ENCODE measurements at places on chromosomes 13 and 19. TPM values are rescaled to one million over a fixed set of nuclear protein-coding genes. Genes with fewer than 3 reads are reported as not detected.

- H3K36me3 ChIP-seq = no peaks in the 10 kb centered on the region
- H3K4me1 ChIP-seq = no peaks in the 10 kb centered on the region
- H3K27me3 ChIP-seq = peaks cover 12% of the 10 kb centered on the region
- DNase-seq = no peak
- no peak overlapping the region for H3K27ac ChIP-seq
These were observed 10.0 kb upstream of the CACNG6 start for GRCh38 chr19:53981376-53981951.

- H3K27me3 ChIP-seq = no peaks in the 10 kb centered on the region
- H3K36me3 ChIP-seq = no peaks in the 10 kb centered on the region
- no peak overlapping the region for H3K4me3 ChIP-seq
These were observed 4.3 kb upstream of the RNASEH2B start for GRCh38 chr13:50905256-50905655.

DNA sequence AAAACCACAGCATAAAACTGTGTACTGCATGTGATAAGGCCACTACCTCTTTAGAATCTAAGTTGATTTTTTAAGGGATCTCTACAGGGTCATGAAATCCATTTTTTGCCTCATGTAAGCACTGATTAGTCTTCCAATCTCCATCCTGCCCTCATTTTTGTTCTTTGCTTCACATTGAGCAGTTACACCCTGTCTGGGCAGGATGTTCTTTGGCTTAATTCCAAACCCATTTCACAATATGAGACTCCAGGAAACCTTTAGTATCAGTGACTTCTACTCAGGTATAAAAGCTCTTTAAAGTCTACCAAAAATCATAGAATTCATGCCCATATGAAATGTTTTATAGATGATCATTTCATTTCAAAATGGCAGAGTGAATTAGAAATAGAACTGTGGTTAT lies 592.6 kb downstream of the TBC1D4 start:
- H3K27ac ChIP-seq = no peak overlapping the region
- no peaks in the 10 kb centered on the region for H3K4me1 ChIP-seq
- H3K27me3 ChIP-seq = no peaks in the 10 kb centered on the region
- no peaks in the 10 kb centered on the region for H3K36me3 ChIP-seq
- no peak overlapping the region for H3K4me3 ChIP-seq

DNA sequence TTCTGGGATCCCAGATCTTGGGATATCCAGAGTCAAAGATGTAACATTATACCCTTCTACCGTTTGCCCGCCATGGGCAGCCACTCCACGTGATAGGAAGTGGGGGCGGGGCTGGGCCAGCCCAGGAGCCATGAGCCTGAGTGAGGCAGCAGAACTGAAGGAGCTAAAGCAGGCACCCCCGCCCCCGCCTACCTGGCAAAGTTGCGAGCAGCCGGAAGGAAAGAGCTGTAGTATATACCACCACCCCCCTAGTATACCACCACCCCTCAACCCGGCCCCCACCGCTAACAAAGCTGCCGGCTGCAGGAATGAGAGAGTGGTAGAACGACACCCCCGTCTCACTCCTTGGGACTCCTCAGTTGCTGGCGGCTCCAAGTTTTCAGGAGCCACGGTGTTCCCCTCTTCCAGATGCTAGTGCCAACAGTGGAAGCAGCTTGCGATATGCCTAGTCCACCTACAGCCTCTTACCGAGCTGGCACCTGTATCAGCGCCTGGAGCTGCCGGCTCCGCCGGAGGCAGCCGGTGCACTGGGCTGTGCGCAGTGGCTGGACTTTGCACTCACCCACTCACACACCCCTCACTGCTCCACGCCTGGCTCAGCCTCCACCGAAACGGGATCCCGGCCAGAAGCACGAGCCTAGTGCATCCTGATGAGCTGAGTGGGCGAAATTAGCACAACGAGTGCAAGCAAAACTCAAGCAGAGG lies 230.7 kb upstream of the PRR20A start:
- H3K27me3 ChIP-seq = no peaks in the 10 kb centered on the region
- no peak overlapping the region for H3K4me3 ChIP-seq
- no peaks in the 10 kb centered on the region for H3K36me3 ChIP-seq
- H3K4me1 ChIP-seq = no peaks in the 10 kb centered on the region
- no peak overlapping the region for H3K27ac ChIP-seq

The GIPR gene
- polyA plus RNA-seq = 0.25 TPM

The CNMD gene
- polyA plus RNA-seq = not detected

The RGL3 gene
- polyA plus RNA-seq = 0.90 TPM

- H3K36me3 ChIP-seq = peaks cover 33% of the 10 kb centered on the region
- no peaks in the 10 kb centered on the region for H3K27me3 ChIP-seq
- DNase-seq = peak; percentile 31
These were observed 3.4 kb upstream of the RPS11 start for GRCh38 chr19:49492573-49493405.

DNA sequence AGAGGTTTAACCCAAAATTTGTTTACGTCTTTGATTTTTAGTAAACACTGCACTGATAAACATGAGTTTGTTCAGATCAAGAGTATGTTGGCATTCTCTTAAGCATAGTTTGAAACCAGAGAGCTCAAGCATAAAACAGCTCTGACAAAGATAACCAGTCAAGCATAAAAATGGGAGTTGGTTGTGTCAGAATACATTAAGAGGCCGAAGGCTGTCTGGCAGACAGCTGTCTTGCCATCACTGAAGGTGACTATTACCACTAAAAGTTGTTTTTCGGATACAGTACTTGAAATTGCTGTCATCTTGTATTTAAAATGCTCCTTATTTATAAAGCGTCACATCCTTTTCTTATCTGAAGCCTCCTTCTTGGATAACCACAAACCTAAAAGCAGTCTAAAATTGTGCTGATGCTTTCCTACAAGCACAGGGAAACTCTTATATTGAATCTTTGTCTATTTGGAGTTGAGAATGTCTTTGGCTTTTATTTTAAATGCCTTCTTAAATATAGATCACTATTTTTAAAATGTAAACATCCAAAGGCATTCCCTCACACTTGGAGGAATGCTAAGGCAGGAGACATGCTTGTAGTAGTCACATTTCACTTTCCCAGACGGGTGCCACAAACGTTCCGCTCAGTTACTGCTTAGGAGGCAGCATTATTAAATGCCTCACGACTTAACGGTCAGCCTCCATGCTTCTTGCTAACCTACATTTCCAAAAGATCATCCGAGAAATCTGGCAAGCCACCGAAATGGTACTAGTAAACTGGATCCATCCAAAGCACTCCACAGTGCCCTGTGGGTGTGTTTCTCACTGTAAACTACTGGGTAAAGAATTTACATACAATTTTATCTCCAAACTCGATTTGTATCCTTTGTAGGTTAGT lies 1.5 kb downstream of the SMAD9 start:
- H3K27ac ChIP-seq = peak overlapping the region; percentile 45
- H3K4me1 ChIP-seq = no peaks in the 10 kb centered on the region
- DNase-seq = peak; percentile 23
- no peaks in the 10 kb centered on the region for H3K27me3 ChIP-seq
- H3K36me3 ChIP-seq = no peaks in the 10 kb centered on the region

DNA sequence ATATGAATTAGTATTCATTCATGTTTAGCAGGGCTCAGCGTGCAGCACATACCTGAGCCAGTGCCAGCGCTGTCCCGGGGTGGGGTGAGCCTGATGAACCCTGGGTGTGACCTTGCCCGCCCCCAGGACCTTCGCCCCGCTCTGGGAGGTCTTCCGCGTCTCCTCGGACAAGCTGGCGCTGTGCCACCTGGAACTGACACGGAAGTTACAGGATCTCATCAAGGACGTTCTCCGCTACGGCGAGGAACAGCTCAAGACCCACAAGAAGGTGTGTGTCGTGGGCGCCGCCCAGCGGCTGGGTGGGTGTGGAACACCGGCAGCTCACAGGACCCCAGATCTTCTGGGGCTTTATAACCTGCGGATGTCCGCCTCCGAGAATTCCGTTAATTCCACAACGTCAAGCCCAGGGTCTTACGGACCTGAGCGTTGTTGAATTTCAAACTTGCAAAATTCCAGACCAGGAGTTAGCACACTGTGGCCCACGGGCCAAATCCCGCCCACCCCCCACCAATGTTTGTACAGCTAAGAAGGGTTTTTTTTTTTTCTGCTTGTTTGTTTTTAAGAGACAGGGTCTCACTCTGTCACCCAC lies 15.4 kb downstream of the FCHO1 start:
- peak; percentile 79 for DNase-seq
- peak overlapping the region; percentile 27 for H3K4me3 ChIP-seq
- H3K4me1 ChIP-seq = no peaks in the 10 kb centered on the region
- H3K27me3 ChIP-seq = no peaks in the 10 kb centered on the region
- H3K27ac ChIP-seq = no peak overlapping the region

GRCh38 chr19:574658-575526 lies 2.5 kb downstream of the BSG start:
- DNase-seq = peak; percentile 67
- peaks cover 20% of the 10 kb centered on the region for H3K4me1 ChIP-seq
- no peak overlapping the region for H3K27ac ChIP-seq
- no peaks in the 10 kb centered on the region for H3K27me3 ChIP-seq
- H3K4me3 ChIP-seq = peak overlapping the region; percentile 51
- peaks cover 7% of the 10 kb centered on the region for H3K36me3 ChIP-seq

DNA sequence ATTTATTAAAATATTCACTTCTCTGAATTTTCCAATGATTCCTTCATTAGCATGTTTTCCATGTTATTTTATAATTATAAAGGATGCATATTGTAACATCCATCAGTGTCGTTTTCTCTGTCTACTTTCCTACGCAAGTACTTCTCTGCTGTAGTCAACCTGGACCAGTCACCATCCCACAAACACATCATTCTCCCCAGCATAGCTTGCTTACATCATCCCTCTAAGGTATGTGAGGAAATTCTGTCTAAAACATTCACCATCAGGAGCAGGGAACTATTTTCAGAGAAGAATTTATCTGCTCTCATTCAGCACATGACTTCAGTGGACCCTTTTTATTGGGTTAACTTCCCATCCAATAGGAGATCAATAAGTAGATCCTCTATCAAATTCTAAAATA lies 806.1 kb upstream of the ARGLU1 start:
- H3K36me3 ChIP-seq = no peaks in the 10 kb centered on the region
- H3K27me3 ChIP-seq = no peaks in the 10 kb centered on the region
- no peaks in the 10 kb centered on the region for H3K4me1 ChIP-seq
- no peak for DNase-seq
- no peak overlapping the region for H3K27ac ChIP-seq
- H3K4me3 ChIP-seq = no peak overlapping the region

All from fibroblast of lung (primary cell).